Endodermal cell (in vitro differentiated cells): ENCODE measurements at places on chromosomes 3 and 15. TPM values are rescaled to one million over a fixed set of nuclear protein-coding genes. Genes with fewer than 3 reads are reported as not detected.

The COL6A5 gene
- total RNA-seq, result 0.02 TPM in 1 of 2 replicates, not detected in the other

The TERC gene
- 5.5 to 9.4 TPM (median 8.6 TPM) in 3 replicates for total RNA-seq

The CNTN4 gene
- 9.0 to 11.1 TPM (median 9.7 TPM) in 3 replicates for total RNA-seq

DNA sequence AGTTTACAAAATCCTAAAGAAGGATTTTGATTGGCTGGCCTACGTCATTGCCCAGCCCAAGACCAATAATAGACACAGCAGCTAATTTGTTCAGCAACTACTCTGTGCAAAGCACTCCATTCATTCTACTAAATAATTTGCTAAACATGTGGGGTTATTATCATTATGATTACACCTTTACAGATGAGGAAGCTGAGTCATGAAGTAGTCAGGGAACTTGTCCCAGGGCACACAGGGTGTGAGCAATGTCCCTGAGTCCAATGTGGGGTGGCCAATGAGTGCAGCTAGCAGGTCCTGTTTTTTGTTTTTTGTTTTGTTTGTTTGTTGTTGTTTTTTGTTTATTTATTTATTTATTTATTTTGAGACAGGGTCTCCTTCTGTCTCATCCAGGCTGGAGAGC lies 183.6 kb downstream of the ABHD5 start:
- no peaks in the 10 kb centered on the region for H3K27me3 ChIP-seq
- no peaks in the 10 kb centered on the region for H3K36me3 ChIP-seq
- peak; percentile 10 for DNase-seq
- H3K4me3 ChIP-seq, result no peak overlapping the region
- no peak overlapping the region for H3K27ac ChIP-seq

DNA sequence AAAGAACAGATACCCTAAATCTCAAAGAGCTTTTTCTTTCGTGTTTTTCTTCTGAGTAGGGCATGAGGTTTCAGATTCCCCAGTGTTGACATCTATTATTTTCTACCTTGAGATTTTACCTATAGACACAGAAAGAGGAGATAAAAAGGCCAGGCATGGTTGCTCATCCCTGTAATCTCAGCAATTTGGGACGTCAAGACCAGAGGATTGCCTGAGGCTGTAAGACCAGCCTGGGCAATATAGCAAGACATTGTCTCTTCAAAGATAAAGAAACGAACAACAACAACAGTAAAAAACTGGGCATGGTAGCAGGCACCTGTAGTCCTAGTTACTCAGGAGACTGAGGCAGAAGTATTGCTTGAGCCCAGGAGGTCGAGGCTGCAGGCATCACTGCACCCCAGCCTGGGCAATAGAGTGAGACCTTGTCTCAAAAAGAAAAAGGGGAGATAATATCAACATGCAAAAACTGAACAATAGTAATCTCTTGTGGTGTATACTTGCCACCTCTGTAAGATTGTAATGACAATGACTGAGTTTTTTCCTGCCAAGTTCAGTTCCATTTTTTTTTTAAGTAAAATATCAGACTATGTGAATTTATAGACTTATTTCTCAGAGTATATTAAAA lies 71.3 kb downstream of the MBNL1 start:
- no peak overlapping the region for H3K27ac ChIP-seq
- H3K4me1 ChIP-seq, result no peaks in the 10 kb centered on the region
- H3K36me3 ChIP-seq, result no peaks in the 10 kb centered on the region
- DNase-seq, result no peak
- no peak overlapping the region for H3K4me3 ChIP-seq
- H3K27me3 ChIP-seq, result no peaks in the 10 kb centered on the region

DNA sequence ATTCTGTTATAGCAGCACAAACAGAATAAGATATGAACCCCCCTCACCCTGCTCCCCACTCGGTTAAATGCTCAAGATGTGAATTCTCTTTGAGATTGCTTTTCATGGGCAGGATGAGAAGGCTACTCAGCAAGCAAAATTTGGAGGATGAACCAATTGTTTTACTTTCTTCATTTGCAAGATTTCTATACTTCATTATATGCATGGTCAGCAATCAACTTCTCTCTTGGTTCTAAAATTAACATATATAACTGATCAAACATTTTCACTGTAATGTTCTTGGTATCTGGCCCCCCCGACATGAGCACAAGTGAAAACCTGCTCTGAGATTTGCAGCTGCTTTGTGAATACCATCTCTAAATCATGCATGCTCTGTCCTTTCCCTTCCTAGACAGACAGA lies 556.1 kb upstream of the MDFIC2 start:
- H3K27me3 ChIP-seq, result no peaks in the 10 kb centered on the region
- H3K4me3 ChIP-seq, result no peak overlapping the region
- no peak for DNase-seq
- H3K4me1 ChIP-seq, result no peaks in the 10 kb centered on the region

DNA sequence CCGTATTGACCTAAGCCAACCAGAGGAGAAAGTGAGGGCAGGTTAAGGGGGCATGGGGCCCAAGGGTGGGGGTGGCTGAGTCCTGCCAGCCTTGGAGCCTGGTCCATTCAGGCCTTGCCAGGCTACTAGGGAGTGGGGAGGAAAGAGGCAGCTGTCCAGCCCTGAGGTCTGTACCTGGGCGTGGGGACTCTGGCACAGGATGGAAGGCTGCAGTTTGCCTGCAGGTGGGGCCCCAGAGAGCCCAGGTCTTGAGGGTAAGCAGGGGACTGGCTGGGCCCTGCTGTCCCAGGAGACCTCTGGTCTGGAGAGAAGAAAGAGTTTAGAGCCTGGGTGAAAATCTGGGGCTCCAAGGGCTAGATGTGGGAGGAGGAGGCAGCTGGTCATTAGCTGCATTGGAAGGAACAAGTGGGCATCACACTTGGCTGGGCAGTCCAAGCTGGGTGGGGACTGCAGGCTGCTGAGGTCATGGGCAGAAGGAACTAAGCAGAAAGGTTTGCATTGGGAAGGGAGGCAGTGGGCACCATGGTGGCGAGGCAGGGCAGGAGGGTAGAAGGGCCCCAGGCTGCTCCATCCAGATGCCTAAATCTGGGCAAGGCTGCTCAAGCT lies 108.4 kb downstream of the OXNAD1 start:
- H3K27ac ChIP-seq, result no peak overlapping the region
- DNase-seq, result no peak
